ENCODE measurements at places on chromosomes 3 and 15.
A peak's percentile ranks its signal among the peaks of the same experiment; 100 is the strongest.

GRCh38 chr3:180401226-180401625, 200.7 kb upstream of the TTC14 start:
- no peak overlapping the region for H3K27ac ChIP-seq
- DNase-seq: no peak
- H3K36me3 ChIP-seq: no peaks in the 10 kb centered on the region
- H3K4me3 ChIP-seq: no peak overlapping the region

DNA sequence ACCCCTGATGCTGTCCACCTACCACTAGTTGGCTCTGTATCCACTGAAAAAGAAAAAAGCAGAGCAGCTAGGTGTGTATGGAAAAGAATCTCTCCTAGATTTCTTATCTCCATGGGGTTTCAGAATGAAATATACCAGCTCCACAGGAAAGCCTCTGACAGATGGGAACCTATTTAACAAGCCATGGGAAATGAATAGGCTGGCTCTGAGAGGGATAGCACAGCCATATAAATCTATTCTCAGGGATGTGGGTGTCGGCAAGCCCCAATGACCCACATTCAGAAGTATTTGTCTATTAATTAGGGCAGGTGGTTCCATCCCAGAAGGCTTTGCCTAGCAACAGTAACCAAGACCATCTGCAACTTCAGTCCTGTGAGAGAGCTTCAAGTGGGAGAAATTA, 694.1 kb downstream of the AGBL1 start:
- no peak for DNase-seq
- H3K36me3 ChIP-seq: no peaks in the 10 kb centered on the region
- no peaks in the 10 kb centered on the region for H3K4me1 ChIP-seq
- H3K4me3 ChIP-seq: no peak overlapping the region
- no peak overlapping the region for H3K27ac ChIP-seq

DNA sequence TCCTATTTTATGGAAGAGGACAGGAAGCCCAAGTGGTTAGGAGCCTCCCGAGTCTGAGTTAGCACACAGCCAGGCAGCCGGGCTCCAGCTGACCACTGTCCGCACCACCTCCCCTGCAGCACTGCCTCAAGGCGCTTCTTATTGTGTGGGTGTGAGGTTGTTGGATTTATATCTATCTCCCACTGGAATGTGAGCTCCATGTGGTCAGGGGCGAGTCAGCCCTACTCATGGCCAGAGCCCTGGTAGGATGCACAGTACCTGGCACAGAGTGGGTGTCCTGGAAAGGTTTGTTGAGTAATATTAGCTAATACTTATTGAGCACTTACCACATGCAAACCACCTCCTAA, 9.7 kb upstream of the FBLN2 start:
- H3K27ac ChIP-seq: no peak overlapping the region
- no peak for DNase-seq
- no peaks in the 10 kb centered on the region for H3K36me3 ChIP-seq
- no peaks in the 10 kb centered on the region for H3K27me3 ChIP-seq

DNA sequence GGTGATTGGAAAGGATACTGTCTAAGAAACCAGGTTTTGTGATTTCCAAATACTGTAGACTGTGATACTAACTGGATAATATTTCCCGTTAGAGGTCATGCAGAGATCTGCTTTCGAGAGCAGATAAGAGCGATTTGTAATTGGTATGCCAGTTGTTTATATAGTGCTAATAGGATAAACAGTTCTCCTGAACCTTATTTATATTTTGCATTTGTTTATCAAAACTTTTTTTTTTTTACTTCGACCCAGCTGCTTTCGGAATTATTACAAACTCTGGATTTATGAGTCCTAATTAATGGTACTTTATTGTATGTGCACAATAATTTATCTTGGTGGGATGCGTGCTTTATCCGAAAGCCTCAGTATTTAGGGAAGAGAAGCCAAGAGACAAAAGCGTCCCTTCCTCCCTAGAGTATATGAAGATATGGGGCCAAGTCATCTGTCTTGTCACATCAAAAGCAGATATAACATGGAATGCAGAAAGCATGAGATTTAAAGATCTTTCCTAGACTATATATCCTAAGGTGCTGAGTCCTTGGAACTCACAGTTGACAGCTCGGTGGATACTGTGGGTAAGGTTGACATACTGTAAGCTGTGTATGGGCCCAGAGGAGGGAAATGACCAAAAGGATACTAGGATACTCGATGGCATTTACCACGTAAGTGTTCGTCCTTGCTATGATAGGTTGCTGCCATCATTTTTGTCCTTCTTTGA, 62.2 kb downstream of the SMAD6 start:
- no peak overlapping the region for H3K4me3 ChIP-seq
- no peak for DNase-seq
- H3K27me3 ChIP-seq: peaks cover 3% of the 10 kb centered on the region

GRCh38 chr3:113019182-113020137, 28.7 kb downstream of the GTPBP8 start:
- no peaks in the 10 kb centered on the region for H3K36me3 ChIP-seq
- DNase-seq: peak; percentile 67
- H3K27ac ChIP-seq: peak overlapping the region; percentile 86

GRCh38 chr3:39232859-39233258, 40.5 kb upstream of the XIRP1 start:
- H3K4me3 ChIP-seq: no peak overlapping the region
- H3K27me3 ChIP-seq: peaks cover 16% of the 10 kb centered on the region
- no peak for DNase-seq
- H3K4me1 ChIP-seq: no peaks in the 10 kb centered on the region
- H3K27ac ChIP-seq: no peak overlapping the region
- H3K36me3 ChIP-seq: no peaks in the 10 kb centered on the region

DNA sequence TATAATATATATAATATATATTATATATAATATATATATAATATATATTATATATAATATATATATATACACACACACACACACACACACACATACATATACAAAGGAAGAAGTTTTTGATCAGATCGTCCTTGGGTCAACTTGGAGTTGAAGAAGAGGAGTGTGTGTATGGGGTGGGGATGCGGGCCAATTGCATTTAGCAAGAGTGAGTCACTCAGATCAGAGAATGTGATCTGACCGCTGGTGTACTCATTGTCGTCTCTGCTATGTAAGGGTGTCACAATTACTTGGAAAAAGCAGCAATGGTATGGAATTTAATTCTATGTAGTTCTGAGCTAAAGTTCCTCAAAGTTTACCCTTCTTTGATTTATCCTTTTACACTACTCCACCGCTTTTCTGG, 4.6 kb upstream of the VGLL3 start:
- no peak overlapping the region for H3K27ac ChIP-seq
- no peak overlapping the region for H3K4me3 ChIP-seq
- H3K4me1 ChIP-seq: no peaks in the 10 kb centered on the region
- DNase-seq: no peak
- no peaks in the 10 kb centered on the region for H3K36me3 ChIP-seq

DNA sequence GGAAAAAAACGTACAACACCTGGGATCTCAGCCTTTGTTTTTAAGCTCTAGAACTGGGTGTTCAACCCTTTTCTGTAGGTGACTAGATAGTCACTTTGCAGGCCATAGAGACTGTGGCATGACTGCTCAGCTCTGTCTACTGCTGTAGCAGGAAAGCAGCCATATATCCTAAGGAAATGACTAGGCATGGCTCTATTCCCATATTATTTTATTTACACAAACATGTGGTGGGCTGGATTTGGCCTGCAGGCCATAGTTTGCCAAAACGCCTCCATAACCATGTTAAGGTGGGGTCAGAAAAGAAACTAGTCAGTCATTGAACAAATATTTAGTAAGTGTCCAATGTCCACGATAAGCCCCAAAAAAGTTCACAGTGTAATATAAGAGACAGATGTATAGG, 452.5 kb downstream of the MCTP2 start:
- H3K27ac ChIP-seq: no peak overlapping the region
- no peaks in the 10 kb centered on the region for H3K36me3 ChIP-seq
- no peak overlapping the region for H3K4me3 ChIP-seq
- no peaks in the 10 kb centered on the region for H3K27me3 ChIP-seq
- no peak for DNase-seq

GRCh38 chr15:74995779-74996765, 709 bp downstream of the SCAMP5 start:
- no peak for DNase-seq
- peak overlapping the region; percentile 63 for H3K4me3 ChIP-seq
- no peak overlapping the region for H3K27ac ChIP-seq
- H3K4me1 ChIP-seq: peaks cover 3% of the 10 kb centered on the region

DNA sequence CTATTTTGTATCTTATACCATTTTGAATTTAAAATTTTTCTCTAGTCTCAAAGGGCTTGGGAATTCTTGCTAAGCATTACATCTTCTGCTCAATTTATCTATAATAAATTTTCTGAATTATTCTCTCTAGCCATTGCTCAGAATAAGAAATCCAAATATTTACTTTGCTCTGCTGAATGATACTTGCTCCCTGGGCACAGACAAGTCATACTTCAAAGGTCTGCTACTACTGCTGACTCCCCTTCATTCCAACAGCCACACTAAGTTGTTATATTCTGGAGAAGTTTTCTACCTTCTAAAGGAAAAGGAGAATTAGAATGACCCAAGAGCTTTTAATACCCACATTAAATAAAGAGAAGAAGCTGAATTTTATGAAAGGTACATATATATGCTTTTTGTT, 460.3 kb upstream of the ZNF717 start:
- H3K27me3 ChIP-seq: no peaks in the 10 kb centered on the region
- DNase-seq: no peak
- H3K27ac ChIP-seq: no peak overlapping the region
- H3K4me1 ChIP-seq: no peaks in the 10 kb centered on the region

GRCh38 chr3:104832530-104832929, 534.2 kb upstream of the ALCAM start:
- H3K36me3 ChIP-seq: no peaks in the 10 kb centered on the region
- no peaks in the 10 kb centered on the region for H3K27me3 ChIP-seq
- no peaks in the 10 kb centered on the region for H3K4me1 ChIP-seq
- no peak for DNase-seq
- no peak overlapping the region for H3K4me3 ChIP-seq
- no peak overlapping the region for H3K27ac ChIP-seq

DNA sequence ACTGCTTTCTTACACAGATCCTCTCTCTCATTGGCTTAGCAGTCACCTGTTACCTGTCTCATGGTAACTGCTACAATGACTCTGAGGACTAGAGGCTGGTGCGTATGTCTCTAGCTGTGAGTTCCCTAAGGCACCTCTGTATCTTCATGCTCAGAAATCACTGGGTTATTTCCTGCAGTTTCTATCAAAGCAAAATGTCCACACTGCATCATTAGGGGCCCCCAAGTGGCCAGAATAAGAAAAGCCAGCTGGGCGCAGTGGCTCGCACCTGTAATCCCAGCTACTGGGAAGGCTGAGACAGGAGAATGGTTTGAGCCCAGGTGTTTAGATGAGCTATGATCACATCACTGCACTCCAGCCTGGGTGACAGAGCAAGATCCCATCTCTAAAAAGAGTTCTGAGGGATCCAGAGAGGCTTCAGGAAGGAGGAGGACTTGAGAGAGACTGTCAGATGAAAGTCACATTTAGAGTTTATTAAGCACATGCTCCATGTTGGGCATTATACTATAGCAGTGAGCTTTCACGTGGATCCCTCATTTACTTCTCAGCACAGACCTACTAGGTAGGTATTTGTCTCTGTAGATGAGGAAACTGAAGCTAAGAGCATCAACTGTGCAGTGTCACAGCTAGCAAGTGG, 2.3 kb upstream of the VPS18 start:
- H3K27me3 ChIP-seq: no peaks in the 10 kb centered on the region
- H3K36me3 ChIP-seq: no peaks in the 10 kb centered on the region
- no peak overlapping the region for H3K4me3 ChIP-seq

- no peak overlapping the region for H3K27ac ChIP-seq
- H3K4me1 ChIP-seq: no peaks in the 10 kb centered on the region
- H3K4me3 ChIP-seq: no peak overlapping the region
- no peak for DNase-seq
- peaks cover 2% of the 10 kb centered on the region for H3K27me3 ChIP-seq
Observed at GRCh38 chr3:127066635-127067034, 83.7 kb downstream of the PLXNA1 start.

- no peak overlapping the region for H3K27ac ChIP-seq
- no peaks in the 10 kb centered on the region for H3K36me3 ChIP-seq
- H3K4me3 ChIP-seq: no peak overlapping the region
- no peak for DNase-seq
Observed at GRCh38 chr3:177694951-177695350, 497.7 kb upstream of the TBL1XR1 start.

GRCh38 chr15:92803852-92804609, 96.1 kb upstream of the CHD2 start:
- H3K27ac ChIP-seq: peak overlapping the region; percentile 48
- peaks cover 13% of the 10 kb centered on the region for H3K4me1 ChIP-seq
- DNase-seq: peak; percentile 65
- no peak overlapping the region for H3K4me3 ChIP-seq
- H3K36me3 ChIP-seq: no peaks in the 10 kb centered on the region
- H3K27me3 ChIP-seq: no peaks in the 10 kb centered on the region

GRCh38 chr15:40353697-40354096, 2.9 kb downstream of the PHGR1 start:
- H3K4me1 ChIP-seq: peaks cover 4% of the 10 kb centered on the region
- H3K27me3 ChIP-seq: no peaks in the 10 kb centered on the region
- H3K36me3 ChIP-seq: no peaks in the 10 kb centered on the region
- no peak for DNase-seq
- no peak overlapping the region for H3K27ac ChIP-seq

GRCh38 chr3:117754058-117754457, 1044.5 kb downstream of the TUSC7 start:
- H3K4me1 ChIP-seq: no peaks in the 10 kb centered on the region
- no peak overlapping the region for H3K27ac ChIP-seq
- H3K36me3 ChIP-seq: no peaks in the 10 kb centered on the region

DNA sequence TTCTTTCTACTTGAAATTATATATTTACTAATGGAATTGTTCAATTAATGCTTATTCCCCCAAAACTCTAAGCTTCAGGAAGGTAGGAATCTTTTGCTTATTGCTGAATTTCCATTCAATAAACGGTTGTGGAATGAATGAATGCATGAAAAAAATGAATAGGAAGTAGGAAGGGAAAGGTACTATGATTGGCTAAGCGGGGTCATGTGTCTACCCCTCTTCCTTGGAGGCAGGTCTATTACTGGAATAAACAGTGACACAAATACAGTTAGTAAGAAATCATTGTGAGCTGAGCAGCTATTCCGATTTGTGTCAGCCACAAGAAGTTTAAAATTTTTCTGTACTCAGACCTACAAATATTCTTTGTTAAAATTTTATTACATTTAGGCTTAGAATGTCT, 10.5 kb upstream of the TRA2B start:
- DNase-seq: no peak
- no peak overlapping the region for H3K4me3 ChIP-seq
- no peaks in the 10 kb centered on the region for H3K36me3 ChIP-seq
- H3K27ac ChIP-seq: no peak overlapping the region
- H3K4me1 ChIP-seq: peaks cover 2% of the 10 kb centered on the region
- 0 out of 2 replicates have a peak, but pooled peaks cover 4% of the 10 kb centered on the region for H3K27me3 ChIP-seq

- H3K27ac ChIP-seq: no peak overlapping the region
- H3K4me3 ChIP-seq: no peak overlapping the region
- H3K27me3 ChIP-seq: no peaks in the 10 kb centered on the region
- no peaks in the 10 kb centered on the region for H3K36me3 ChIP-seq
- no peak for DNase-seq
Observed at GRCh38 chr3:57128826-57129667, 36.1 kb downstream of the IL17RD start.

GRCh38 chr15:39140060-39140604, 440.7 kb upstream of the THBS1 start:
- no peaks in the 10 kb centered on the region for H3K27me3 ChIP-seq
- H3K36me3 ChIP-seq: no peaks in the 10 kb centered on the region
- DNase-seq: no peak

Measured in GM12878 (cell line).